Upper lobe of right lung (tissue), 1 donor: ENCODE measurements at places on chromosomes 1 and 21. TPM values are rescaled to one million over a fixed set of nuclear protein-coding genes. Genes with fewer than 3 reads are reported as not detected.

The NRDC gene
- total RNA-seq: 118 TPM

The BGLAP gene
- 2.4 TPM for total RNA-seq

The CLEC20A gene
- not detected for total RNA-seq

The OR2W3 gene
- total RNA-seq: 1.6 TPM

The FCMR gene
- 12.6 TPM for total RNA-seq

The LRRIQ3 gene
- total RNA-seq: 0.67 TPM

The PLPP3 gene
- total RNA-seq: 124 TPM

The RCAN1 gene
- 26.9 TPM for total RNA-seq

GRCh38 chr21:42596657-42597056 is 56.8 kb upstream of the PDE9A start:
- DNase-seq: no peak
